ENCODE measurements at places on chromosomes 3 and 15. TPM values are rescaled to one million over a fixed set of nuclear protein-coding genes. Genes with fewer than 3 reads are reported as not detected.
A peak's percentile ranks its signal among the peaks of the same experiment; 100 is the strongest.

GRCh38 chr3:69613286-69613685 lies 126.0 kb upstream of the MITF start:
- no peak for DNase-seq

GRCh38 chr15:79004336-79004735 lies 59.5 kb upstream of the CTSH start:
- DNase-seq = peak; percentile 48

DNA sequence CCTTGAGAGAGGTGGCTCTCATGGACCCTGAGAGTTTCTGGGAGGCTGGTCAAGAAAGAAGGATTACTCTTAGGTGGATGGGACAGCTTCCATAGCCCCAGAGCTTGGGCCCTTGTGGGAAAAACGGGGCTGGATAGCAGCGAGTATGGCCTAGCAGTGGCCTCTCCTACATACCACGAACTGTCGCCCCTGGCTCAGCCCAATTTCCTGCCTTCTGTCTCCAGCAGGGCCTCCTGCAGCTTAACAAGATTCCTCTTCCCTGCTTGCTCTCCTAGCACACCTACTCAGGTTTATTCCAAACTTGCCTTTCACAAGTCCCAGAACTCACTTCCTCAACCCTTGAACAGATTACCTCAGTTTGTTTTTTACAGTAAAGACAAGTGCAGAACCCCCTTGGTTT lies 139.7 kb upstream of the TPM1 start:
- DNase-seq = no peak

DNA sequence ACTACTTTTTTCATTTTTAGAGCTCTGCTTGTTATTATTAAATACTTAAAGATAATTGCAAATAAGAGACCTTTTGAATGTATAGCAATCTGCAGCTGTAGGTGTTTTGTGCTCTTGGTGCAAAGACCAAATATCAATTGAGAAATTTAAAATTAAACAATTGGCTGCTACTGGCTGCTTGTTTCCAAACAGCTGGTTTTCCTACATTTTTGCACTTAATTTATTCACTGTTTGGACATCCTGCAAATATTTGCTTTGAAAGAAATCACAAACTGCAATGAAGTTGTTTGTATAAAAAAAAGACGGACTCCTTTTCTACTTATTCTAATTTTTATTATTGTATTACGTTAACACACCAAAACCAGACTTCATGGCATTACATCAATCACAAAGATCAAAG lies 35.6 kb downstream of the MED12L start:
- DNase-seq = no peak

DNA sequence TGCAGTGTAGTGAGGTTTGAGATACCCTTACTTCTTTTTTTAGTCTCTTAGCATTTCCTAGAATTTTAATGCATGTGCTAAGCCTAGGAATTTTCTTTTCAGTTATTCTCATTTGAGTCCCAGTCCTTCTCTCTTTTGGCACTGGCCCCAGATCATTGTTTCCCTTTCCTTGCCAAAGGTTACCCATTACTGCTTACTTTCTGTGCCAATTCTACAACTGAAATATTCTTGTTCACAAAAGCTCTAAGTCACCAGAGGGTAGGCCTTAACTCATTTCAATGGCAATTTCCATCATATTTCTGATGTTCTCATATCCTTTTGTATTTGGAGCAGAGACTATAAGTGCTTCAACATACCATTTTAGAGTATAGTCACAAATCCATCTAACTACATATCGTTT lies 199.6 kb upstream of the CBLB start:
- DNase-seq = no peak

CDCP1 gene
- total RNA-seq = 196 TPM

- DNase-seq = no peak
These were observed 945 bp downstream of the MST1R start for GRCh38 chr3:49902511-49903345.
